ENCODE measurements at places on chromosomes 4 and X.

DNA sequence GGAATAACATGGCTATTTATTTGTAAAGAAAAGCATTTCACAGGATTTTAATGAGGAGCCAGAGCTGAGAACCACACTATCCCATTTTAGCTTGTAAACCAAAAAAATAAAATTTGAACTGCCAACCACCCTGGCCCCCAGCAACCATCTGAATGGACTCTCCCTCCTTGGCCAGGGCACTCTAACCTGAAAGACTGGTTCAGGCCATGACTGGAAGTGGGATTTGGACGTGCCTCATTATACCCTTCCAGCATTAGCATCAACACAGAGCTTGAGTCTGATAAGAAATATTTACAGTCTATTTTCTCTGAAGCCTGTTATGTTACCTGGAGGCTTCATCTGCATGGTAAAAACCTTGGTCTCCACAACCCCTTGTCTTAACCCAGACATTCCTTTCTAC is 30.0 kb downstream of the METAP1 start:
- no peak for DNase-seq

DNA sequence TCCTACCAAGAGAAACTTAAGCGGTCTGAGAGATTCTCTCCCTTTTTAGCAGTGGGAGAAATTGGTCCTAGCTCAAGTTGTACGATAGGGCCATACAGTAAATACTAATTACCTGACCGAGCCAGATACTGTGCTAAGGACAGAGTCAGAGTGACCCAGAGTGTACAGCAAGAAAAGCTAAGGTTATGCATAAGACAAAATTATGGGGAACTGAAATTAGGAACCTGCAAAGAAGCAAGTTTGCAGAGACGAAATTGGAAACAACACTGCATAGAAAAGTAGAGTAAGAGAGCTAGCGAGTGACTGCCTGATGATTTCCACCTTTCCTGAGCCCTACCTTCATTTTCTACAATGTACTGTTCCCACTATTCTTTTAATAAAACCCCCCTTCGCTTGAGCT is 278.1 kb downstream of the NKX6-1 start:
- DNase-seq = no peak

- DNase-seq = no peak
Observed at GRCh38 chrX:132180929-132181328, 38.3 kb downstream of the RAP2C start.

GRCh38 chrX:48891402-48892288 is 5.9 kb downstream of the TIMM17B start:
- DNase-seq = peak; percentile 84

GRCh38 chr4:69818060-69818639 is 41.8 kb downstream of the SULT1E1 start:
- no peak for DNase-seq

DNA sequence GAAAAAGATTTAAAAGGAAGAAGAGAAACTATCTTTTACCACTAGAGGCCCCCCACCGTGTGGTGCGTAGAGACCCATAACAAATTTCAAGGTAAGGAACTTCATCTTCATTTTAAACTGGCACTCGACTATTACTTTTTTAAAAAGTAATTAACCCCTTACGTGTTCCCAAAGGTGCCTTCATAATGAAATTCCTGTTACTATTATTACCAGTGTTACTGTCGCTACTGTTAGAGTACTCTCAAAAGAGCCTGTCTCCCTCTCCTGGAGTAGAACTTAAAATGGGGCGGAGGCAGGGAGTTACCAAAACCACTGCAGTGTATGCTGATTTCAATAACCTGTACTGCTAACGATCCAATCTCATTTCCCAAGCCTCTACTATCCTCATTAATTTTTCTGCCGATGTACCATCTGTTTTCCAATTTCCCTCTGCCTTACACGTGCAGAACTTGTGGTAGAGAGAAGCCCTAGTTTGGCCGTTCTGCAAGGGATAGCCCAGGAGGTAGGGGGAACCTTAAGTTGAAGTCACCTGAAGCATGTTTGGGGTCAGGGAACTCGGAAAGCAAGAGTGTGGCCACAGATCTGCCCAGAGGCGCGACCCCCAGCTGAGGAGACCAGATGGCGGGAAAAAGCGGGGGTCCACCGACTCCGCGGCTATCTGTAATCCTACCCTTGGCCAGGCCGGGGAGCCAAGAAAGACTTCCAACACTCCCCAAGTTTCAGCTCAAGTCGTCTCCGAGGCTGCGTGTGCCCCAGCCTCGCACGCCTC is 720 bp upstream of the STK26 start:
- DNase-seq = no peak

DNA sequence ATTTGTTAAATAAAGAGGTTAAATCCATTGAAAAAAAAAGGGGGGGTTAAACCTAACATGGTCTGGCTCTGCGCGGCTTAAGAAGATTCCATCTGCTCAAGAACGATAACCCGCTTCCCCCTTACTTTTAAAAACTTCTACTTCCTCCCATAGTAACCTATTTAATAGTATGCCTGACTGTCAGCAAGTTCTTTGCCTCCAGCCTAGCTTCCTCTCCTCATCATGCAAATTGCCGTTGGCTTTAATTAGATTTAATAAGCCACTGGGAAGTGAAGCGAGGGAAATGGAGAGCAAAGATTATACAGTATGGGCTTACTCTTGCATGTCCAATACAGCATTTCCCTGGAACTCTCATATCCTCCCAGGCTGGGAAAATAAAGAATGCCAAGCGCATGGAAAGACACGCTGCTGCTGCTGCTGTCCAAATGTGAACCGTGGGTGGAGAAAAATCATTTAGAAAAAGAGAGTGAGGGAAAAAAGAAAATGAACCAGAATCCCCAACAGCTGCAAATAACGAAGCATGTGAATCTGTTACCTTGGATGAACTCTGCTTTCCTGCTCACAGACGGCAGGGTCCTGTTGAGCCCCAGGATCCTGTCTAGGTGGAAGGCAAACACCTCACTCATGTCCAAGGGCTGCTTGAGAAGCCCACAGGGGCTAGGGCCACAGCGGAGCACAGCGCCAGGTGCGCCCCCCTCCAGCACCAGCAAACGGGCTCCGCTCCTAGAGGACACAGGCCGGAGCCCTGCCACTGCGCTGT is 2.7 kb downstream of the GASK1B start:
- DNase-seq = peak; percentile 43

DNA sequence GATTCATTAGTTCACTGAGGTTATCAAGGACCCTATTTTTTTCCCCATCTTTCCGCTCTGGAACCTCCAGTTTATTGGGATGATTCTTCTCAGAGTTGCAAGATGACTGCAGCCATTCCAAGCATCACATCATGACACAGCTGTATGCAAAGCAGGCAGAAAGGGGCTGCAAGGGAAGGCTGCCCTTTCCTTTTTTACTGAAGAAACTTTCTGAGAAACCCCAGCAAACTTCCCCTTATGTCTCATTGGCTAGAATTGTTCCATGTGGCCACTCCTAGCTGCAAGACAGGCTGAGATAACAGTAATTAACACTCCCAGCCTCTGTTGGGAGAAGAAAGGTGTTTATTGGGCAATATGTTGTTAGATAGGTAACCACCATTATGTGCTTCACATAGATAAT is 102.6 kb downstream of the SATL1 start:
- no peak for DNase-seq

GRCh38 chr4:19756661-19757060 is 495.0 kb upstream of the SLIT2 start:
- no peak for DNase-seq

DNA sequence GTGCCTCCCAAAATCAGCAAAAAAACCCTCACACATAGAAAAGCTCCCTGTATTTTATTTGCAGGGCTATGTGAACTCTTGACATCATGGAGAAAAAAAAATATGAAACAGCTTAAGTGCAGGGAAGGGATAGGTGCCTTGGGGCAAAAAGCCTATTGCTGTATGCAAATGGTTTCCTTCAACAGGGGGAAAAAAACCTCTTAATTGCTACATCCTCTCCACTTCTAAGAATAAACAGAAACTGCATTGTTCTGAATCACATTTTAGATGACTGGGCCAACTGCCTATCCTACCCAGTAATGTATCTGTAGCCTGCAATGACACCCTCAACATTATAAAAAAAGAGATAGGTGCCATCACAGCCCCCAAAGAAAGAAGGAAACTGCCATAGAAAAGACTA is 229.4 kb upstream of the GALNTL6 start:
- DNase-seq = no peak

DNA sequence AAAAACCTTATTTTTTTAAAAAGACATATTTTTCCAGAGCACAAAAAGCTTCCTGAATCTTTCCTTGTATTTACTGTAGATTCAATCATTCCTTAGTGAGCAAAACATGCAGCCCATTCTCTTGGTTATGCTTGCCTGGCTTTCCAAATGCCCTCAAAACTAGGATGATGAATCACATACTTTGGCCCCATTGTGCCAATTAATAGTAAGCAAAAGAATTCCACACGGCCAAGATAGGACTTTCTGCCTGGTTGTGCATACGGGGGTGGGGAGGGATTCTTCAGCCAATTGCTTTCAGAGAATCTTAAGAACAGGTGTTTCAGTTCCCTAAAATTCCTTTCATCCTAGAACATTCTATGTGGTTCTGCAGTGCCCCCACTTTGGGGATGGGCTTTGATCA is 7.0 kb downstream of the RAI2 start:
- DNase-seq = no peak

- peak; percentile 85 for DNase-seq
Observed at GRCh38 chrX:5051831-5052491, 1176.7 kb downstream of the NLGN4X start.

DNA sequence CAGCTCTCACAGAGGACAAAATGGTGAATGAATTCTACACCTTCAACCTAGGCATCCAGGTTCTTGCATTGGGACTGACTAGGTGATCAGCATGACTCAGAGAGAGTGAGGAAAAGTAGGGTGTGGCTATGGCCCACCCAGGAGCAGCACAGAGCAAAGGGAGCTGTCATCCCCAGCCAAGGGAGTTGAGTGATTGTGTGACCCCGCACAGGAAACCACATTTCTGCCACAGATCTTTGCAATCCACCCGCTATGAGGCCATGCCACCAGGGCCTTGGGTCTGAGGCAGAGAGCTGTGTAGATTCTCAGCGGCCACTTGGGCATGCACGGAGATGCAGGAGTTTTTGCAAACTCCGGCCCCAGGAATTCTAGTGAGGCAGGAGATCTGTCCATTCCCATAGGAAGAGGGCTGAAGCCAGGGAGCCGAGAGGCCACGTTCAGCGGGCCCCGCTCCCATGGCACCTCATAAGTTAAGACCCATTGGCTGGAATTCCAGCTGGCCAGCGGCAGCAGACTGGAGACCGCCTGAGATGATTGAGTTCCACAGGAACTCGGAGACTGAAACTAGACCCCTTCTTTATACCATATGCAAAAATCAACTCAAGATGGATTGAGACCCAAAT is 75.9 kb downstream of the NAA11 start:
- DNase-seq = peak; percentile 53

DNA sequence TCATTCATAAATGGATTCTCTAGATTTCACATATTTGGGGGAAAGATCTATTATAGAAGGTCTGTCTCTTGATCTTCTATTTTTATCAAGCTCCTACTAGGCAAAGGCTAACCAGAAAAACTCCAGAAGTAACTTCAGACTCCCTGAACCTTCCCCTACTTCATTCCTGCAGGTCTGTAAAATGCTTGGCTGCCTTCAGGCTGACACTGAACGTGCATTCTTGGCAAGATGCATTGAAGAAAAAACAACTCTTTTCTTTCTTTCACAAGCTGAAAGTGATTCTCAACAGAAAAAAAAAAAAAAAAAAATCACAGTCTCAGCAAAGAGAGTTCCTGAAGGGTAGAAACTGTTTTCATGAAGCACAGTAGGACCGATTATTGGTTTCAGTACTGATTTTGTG is 12.7 kb downstream of the OPHN1 start:
- DNase-seq = no peak
